NCI-H146 (cell line): ENCODE measurements at places on chromosomes 4 and X.

- no peak for DNase-seq
Observed at GRCh38 chr4:113617195-113617594, 144.3 kb downstream of the CAMK2D start.

DNA sequence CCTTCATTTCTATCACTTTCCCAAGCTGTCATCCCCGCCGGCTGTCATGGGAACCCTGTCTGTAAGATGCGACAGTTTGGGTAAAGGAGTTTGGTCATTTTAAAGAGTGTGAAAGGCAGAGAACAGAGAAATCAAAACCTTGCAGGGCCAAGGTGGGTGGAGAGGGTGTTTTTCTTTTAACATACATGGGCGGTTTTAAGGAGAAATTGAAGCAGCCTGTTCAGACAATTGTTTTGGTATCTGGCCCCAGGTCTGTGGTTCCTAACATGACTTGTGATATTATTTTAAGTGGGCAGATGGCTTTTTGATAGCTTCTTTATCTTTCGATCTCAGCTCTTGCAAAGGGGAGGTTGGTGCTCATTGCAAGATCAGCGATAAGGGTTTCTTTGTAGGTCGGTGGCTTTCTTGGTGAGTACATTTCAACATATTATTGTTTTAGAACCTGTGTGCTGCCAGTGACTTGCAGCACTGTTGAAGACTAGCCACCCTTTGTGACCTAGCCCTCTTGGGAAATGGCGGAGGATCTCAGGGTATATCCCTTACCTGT lies 3.7 kb downstream of the PPP1R3F start:
- no peak for DNase-seq

- peak; percentile 87 for DNase-seq
Observed at GRCh38 chr4:1870578-1871443, at the start of gene NSD2. Gene NSD2, plus strand, starts transcription at chr4:1871393. Its CDS starts 29,262 bp downstream, at chr4:1900655.

DNA sequence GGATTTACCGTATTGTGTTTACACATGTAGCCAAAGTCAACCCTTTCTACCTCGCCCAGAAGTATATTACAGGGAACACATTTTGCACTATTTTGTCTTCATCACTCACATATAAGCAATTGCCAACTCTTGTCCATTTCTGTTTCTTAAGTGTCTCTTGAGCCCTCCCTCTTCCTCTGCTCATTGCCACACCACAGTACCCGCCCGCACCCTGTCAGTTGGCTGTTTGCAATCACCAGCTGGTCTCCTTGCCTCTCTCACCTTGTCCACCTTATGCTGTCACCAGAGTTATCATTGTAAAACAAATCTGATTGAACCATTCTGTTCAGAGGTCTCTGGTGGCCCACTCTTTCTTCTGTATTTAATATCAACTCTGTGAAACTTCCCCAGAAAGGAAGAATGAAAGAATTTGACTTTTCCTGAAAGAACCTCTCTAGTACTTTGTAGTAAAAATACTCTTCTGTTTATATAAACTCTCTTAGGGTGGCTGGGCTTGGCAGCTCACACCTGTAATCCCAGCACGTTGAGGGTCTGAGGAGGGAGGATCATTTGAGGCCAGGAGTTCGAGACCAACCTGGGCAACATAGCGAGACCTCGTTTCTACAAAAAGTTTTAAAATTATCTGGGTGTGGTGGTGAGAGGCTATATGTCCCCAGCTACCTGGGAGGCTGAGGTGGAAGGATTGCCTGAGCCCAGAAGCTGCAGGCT lies 50.2 kb downstream of the ING2 start:
- no peak for DNase-seq

- DNase-seq, result no peak
Observed at GRCh38 chr4:47315346-47315745, 148.2 kb downstream of the COMMD8 start.

- no peak for DNase-seq
Observed at GRCh38 chr4:113433116-113433515, 328.4 kb downstream of the CAMK2D start.

GRCh38 chr4:159608436-159608835 lies 505.6 kb downstream of the RAPGEF2 start:
- no peak for DNase-seq

DNA sequence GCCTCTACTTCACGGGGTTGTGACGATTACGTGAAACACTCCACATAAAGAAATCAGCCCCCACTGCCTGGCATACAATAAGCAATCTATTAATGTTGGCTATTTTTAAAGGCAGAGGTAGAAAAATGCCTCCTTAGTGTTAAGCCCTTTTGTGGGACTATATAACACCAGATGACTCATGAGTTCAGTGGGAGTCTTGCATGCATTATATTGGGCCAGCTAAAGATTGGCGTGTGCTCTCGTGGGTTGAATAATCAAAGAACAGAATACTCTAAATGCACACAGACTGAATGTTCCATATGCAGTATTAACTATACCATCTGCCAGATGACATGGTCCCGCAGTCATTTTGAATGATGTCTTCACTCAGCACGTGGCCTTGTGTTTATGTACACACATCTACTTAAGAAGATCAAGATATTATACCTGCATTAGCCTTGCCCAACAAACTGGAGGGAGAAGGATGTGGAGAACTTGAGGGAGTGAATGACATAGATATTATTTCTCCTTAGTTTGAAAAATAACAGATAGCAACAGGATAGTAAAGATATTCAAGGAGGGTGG lies 85.0 kb upstream of the MYOZ2 start:
- no peak for DNase-seq

DNA sequence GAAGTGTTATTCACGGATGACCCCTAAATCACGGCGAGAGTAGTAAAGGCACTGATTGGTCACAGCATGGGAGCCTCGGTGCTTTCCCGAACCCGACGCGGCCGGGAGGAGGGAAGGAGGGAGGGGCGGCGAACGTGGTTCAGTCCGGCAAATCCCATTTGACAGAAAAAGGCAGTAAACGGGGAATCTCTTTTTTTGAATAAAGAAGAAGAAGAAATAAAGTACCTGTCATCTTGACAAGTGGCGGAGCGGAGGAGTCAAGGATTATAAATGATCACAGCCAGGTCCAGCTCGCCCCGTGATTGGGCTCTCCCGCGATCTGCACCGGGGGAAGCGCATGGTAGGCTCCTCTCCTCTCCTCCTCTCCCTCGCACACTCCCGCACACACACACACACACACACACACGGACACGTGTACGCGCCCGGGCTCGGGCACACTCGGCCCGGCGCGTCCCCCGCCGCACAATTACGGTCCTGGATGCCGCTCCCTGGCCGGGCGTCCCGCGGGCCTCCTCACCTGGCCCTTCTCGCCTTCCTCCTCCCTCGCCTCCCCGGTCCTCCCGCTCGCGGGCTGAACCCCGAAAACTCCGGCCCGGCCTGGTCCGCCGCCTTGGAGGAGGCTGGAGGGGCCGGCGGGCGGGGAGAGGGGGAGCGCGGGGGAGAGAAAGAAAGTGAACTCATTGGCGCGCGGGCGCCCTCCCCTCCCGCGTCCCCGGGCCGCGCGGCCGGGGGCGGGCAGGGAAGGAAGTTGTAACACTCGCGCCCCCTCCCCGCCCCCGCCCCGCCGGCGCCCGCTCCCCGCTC lies 99.2 kb upstream of the TENM3 start:
- DNase-seq, result peak; percentile 91

DNA sequence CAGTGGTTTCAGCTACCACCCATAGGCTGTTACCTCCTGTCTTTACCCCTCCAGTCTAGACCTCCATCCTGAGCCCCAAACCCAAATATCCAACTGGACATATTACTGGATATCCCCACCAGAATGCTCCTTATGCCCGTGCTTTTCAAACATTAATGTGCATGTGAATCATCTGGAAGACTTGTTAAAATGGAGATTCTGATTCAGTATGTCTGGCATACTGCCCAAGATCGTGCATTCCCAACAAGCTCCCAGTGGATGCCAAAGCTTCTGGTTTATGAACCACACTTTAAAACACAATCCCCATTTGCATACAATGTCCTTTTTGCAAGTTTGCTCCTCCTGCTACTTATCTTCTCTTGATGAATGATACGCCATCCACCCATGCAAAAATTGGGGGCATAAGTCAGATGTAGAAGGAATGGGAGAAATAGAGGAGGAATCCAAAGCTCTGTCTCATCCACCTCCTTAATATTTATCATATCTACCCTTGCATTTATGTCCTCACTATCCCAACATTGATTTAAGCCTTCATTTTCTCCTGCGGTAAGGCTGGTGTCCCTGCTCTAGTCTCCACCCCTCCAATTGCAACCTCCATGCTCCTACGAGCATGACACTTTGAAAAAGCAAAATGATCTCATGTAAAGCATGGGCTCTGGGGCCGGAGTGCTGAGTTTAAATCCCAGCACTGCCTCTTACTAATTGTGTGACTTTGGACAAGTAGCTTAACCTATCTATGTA lies 7.4 kb upstream of the PGRMC1 start:
- DNase-seq, result no peak

DNA sequence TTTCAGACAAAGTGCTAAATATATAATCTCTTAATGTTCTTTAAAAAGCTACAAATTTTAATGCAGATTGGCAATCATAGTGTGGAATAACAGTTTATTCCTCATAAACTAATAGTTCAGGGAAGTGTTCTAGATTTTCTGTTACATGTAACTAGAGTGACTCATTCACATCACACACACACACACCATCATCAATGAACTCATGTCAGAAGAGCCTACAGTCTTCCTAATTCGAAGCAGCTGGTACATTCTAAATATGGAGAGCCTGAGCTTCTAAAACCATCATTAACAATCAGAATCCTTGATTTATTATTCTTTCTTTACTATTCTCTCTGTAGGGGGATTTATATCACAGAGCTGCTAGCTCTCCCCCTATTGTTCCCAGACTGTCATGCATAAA lies 49.6 kb downstream of the DKK2 start:
- no peak for DNase-seq

GRCh38 chr4:189592890-189593289 lies 347.8 kb upstream of the FRG1 start:
- DNase-seq, result no peak

DNA sequence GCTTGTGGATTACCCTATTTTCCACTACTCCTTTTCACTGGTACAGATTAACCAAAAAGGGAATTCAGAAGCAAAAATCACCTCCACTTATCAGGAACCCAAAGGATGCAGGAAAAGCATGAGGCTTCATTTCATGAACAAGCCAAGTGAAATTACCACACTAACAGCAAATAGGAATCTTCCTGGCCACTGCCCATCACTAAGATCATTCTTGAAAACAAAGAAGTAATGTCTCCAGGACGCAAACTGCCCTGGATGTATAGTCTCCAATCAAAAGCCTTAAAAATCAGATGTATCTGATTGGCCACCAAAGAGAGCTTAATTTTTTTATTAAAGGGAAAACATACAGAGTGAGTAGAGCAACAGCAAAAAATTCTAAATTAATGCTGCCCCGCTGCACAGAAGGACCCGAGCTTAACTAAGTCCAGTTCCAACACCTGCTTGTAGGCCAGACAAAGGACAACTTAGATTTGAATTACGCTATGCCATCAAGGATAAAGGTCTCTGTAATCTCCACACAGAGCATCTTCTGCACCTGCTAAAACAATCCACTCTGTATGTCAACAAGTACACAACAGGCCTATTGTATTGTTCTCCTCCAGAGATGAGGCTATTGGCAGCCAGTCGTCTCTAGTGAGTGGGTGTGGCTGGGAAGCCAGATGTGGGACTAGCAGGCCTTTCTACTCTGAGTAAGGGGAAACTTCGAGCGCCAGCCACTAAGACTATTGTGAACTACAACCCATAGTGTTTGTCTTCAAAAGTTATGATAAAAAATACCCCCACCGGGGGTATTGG lies 12.4 kb downstream of the ZDHHC9 start:
- DNase-seq, result peak; percentile 69

- peak; percentile 47 for DNase-seq
Observed at GRCh38 chr4:75995727-75996126, 5.0 kb upstream of the SDAD1 start.

- no peak for DNase-seq
Observed at GRCh38 chr4:117417856-117418255, 332.5 kb upstream of the TRAM1L1 start.

GRCh38 chrX:38664285-38664684 lies 102.9 kb downstream of the TSPAN7 start:
- peak; percentile 25 for DNase-seq

- DNase-seq, result no peak
Observed at GRCh38 chr4:189069772-189070171, 870.9 kb upstream of the FRG1 start.

DNA sequence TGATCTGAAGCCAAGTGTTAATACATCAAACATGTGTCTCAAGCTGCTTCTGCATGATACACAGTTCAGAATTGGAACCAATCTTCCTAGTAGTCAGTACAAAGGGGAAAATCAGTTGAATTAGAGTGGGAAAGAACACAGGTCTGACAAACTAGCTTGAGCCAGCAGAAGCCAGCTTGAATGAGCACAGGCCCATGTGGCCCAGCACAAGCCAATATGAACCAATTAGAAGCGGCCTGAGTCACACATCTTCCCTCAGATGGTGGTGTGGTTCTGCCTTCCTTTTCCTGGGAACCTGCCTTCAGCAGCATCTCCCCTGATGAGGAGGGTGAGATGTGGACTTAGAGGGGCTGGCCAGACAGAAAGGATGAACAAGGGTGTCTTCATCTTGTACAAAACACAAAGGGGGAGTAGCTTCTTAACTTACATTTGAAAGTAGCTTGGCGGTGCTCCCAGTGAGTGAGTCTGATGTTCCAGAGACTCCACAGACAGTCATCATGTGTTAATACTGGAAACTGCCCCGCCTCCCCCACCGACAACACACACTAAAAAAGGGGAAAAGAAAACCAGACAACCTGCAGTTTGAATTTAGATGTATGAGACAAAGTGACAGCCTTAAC lies 72.0 kb downstream of the FRMPD4 start:
- DNase-seq, result no peak

GRCh38 chr4:42600578-42600977 lies 56.3 kb downstream of the ATP8A1 start:
- DNase-seq, result no peak

- DNase-seq, result no peak
Observed at GRCh38 chrX:112457788-112458187, 221.9 kb downstream of the LHFPL1 start.

DNA sequence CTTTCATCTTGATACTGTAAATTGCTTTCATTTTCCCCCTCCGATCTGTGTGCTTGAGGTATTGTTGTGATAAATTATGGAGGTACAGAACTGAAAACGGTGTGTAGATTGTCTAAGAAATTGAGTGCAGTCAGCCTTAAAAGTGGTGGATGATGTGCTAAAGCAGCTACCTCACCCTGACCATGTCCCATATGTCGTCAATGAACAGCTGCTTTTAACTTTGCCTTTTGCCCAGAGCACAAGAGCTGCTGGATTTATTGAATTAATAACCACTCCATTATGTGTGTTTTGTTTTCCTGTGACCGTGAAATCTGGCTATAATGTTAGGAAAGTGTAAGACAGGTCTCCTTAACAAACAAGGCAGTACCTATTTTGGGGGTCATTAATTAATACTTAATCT lies 581.9 kb upstream of the PITX2 start:
- no peak for DNase-seq

GRCh38 chrX:23864742-23865326 lies 42.9 kb downstream of the APOO start:
- DNase-seq, result no peak

DNA sequence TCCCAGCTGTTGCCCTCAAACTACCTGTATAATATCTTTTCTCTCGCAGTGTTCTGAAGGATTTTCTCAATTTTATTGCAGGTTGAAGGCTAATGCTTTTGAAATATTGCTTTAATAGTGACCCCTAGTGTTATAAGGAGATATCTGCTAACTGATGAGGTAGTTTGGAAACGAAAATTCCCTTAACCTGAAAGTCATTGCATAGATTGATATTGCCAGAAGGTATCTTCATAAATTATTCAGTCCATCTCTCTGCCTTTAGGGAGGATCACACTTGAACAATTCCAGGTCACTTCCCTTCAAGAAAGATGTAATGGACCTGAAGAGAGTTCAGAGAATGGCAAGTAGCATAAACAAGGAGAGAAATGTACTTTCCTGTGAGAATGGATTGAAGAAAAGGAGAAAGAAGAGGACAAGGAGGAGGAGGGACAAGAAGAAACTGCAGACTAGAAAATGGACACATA lies 44.1 kb downstream of the TIGD4 start:
- DNase-seq, result peak; percentile 2
